Activated naive CD8-positive, alpha-beta T cell treated with anti-CD3 and anti-CD28 coated beads, Interleukin-2, amount 50 U/mL, for 24 hours (primary cell): ENCODE measurements at places on chromosomes 1 and 21.

- no peak for DNase-seq
These were observed 10.8 kb upstream of the PPIE start for GRCh38 chr1:39727932-39728317.

- no peak for DNase-seq
These were observed 47.8 kb downstream of the CHRM3 start for GRCh38 chr1:239434181-239434580.

DNA sequence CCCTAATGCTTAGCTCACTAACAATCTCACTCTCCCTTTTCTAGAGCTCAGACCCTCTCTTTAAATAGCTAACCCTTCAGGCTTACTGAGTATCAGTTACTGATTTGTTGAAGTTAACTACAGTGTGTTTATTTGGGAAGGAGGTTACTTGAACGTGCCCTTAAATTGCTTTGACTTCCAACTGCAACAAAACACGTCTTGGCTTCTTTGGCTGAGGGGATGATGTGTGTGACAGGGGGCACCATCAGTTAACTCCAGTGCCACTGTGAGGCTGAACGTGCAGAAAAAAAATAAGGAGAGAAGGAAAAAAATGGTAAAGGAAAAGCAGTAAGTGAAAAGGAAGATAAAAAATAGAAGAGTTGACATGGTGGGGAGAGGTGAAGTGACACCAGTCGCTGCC, 75.1 kb upstream of the NRIP1 start:
- no peak for DNase-seq

DNA sequence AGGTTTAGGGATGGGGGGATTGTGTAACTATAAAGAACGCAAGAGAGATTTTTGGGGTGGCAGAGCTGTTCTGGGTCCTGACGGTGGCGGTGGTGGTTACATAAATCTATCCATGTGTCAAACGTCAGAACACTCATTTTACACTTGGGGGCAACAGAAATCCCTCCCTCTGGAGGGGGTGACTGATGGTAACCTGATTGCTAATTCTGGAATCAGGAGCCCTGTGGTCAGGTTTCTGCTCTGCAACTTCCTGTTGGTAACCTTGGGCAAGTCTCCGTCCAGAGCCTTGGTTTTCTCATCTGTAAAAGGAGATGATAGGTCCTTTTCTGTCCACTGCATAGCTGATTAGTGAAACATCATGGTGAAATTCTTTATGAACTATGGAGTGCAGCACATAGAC, 40.9 kb downstream of the ALPL start:
- DNase-seq: no peak

- DNase-seq: no peak
These were observed 24.4 kb downstream of the TBX15 start for GRCh38 chr1:118963456-118964430.

DNA sequence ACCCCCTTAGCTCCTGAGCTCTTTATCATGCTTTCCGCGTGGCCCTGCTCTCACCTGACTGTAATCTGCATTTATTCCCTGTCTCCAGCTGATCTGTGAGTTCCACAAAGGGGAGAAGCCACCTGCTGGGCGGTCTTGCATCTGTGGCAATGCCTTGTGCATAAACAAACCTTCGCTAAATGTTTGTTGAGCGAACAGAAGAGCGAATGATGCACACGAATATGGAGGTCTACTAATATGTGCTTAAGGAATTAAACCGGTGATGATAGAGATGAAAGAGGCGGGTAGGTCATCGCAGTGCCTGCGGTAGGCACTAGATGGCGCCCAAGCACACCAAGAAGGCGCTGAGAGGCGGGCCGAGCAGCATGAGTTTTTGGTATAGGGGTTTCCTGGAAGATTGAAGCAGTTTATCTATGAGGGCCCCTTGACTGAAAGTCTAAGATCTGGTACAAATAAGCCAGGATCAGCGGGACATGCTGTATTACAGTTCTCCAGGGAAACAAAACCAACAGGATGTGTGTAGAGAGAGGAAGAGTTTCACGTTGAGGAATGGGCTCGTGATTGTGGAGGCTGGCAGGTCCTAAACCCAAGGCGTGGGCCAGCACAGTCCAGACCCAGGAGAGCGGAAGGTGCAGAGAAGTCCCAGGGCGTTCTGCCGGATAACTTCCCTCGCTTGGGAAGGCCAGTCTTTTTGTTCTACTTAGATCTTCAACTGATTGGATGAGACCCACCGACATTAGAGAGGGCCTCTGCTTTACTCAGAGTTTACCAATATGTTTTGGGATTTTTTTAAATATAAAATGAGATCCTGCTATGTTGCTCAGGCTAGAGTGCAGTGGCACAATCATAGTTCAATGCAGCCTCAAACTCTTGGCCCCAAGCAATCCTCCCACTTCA, 34.7 kb downstream of the TOMM20 start:
- peak; percentile 89 for DNase-seq

DNA sequence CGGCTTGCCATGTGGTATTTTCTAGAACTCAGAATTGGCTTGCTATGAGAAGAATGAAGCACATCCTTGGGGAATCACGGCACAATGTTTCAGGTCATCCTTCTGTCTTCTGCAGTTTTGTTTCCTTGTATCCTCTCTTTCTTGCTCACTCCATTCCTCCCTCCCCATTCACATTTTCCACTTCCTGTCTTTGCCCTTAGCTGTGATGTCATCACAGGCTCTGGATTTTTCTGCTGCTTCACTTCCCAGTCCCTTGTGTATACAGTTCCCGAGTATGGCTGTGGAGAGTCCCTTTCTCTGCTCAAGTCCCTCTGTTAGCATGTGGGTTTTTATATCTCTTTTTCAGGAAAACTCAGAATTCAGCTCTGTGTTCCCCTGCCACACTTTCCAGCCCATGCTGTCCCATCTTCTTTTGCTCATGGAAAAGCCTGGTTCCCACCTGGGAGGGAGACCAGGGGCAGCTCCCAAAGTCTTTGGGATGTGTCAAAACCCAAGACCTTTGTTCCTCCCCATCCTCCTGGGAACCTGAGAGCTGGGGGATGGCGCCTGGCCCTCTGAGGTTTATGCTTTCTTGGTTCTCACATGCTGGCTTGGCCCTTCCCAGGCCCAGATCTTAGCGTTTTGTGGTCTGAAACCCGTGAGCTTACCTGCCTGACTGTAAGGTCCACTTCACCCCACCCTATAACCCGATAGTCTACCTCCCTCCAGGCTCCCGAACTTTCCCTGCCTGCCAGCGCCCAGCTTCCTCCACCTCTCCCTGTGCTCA, 4.8 kb upstream of the RGS16 start:
- DNase-seq: no peak
